Kidney (tissue), 22 donors: ENCODE measurements at places on chromosomes 6 and 20. TPM values are rescaled to one million over a fixed set of nuclear protein-coding genes. Genes with fewer than 3 reads are reported as not detected.

HLA-DPB1 gene
- total RNA-seq: 181 TPM

PAX1 gene
- not detected for total RNA-seq

LSM14B gene
- 31.6 TPM for total RNA-seq

GRCh38 chr20:51481341-51481914 is 61.1 kb downstream of the NFATC2 start:
- no peaks in the 10 kb centered on the region for H3K36me3 ChIP-seq
- no peaks in the 10 kb centered on the region for H3K27me3 ChIP-seq
- peak; percentile 58 for DNase-seq
- no peak overlapping the region for H3K4me3 ChIP-seq

- no peak overlapping the region for H3K4me3 ChIP-seq
- H3K36me3 ChIP-seq: no peaks in the 10 kb centered on the region
These were observed 407.4 kb upstream of the RGS17 start for GRCh38 chr6:153538491-153538890.

DNA sequence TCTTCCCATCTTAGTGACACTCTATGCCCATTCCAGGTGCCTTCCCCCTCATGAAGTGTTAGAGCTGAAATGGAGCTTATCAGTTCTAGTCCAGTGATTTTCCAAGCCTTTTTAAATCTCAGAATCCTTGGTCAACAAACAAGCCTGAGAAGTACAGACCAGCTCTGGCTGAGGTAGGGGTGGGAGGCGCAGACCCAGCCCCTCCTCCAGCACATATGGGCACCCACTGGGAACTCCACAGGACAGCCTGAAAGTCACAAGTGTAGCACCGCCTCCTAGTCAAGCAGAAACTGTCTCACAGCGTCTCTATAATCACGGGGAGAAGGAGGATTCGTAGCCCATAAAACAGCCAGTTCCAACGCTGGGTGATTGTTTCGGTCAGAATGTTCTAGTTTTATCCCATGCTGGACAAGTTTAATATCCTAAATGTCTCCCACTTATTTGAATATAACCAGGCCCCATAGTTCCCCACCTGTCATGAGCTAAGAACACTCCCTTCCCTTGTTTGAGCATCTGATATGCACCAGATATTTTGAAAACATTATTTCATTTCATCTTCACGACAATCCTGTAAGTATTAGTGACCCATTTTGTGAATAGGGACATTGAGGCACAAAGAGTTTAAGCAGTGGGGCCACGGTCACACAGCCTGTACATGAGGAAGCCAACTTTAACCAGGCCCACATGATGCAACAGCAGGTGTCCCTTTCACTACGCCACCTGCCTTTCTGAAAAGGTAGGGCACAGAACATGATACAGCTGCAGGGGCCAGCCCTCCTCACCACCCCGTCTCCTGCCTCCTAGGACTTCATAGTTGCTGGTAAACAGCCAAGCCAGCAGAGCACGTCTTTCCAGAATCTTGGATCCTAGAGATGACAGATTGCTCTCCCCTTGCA is 40.1 kb downstream of the TRAF3IP2 start:
- H3K4me1 ChIP-seq: no peaks in the 10 kb centered on the region
- no peaks in the 10 kb centered on the region for H3K36me3 ChIP-seq
- no peaks in the 10 kb centered on the region for H3K27me3 ChIP-seq
- DNase-seq: peak; percentile 52
- H3K4me3 ChIP-seq: no peak overlapping the region
- no peak overlapping the region for H3K27ac ChIP-seq

- H3K4me3 ChIP-seq: no peak overlapping the region
- H3K4me1 ChIP-seq: no peaks in the 10 kb centered on the region
- peaks cover 4% of the 10 kb centered on the region for H3K36me3 ChIP-seq
- DNase-seq: no peak
- H3K27ac ChIP-seq: no peak overlapping the region
These were observed 26.0 kb downstream of the MYLIP start for GRCh38 chr6:16154904-16155303.

- H3K27me3 ChIP-seq: no peaks in the 10 kb centered on the region
- no peak for DNase-seq
- H3K36me3 ChIP-seq: no peaks in the 10 kb centered on the region
- H3K27ac ChIP-seq: no peak overlapping the region
- H3K4me3 ChIP-seq: no peak overlapping the region
- H3K4me1 ChIP-seq: no peaks in the 10 kb centered on the region
These were observed 14.5 kb upstream of the PSMG4 start for GRCh38 chr6:3244003-3244831.

DNA sequence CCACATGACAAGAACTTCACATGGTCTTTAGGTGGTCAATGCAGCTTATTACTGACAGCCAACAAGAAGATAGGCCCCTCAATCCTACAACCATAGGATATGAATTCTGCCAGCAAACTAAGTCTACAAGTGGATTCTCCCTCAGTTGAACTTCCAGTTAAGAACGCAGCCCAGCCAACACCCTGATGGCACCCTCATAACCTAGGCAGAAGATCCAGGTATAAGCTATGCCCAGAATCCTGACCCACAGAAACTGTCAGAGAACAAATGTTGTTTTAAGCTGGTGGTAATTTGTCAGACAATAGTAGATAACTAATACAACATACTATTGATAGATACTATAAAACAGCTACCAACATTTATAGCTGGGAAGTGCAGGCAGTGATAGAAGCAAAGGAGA is 38.8 kb downstream of the ATG5 start:
- no peak overlapping the region for H3K4me3 ChIP-seq
- H3K27me3 ChIP-seq: no peaks in the 10 kb centered on the region
- DNase-seq: no peak
- no peak overlapping the region for H3K27ac ChIP-seq
- no peaks in the 10 kb centered on the region for H3K4me1 ChIP-seq
- peaks cover 3% of the 10 kb centered on the region for H3K36me3 ChIP-seq

GRCh38 chr6:121260651-121261102 is 73.6 kb downstream of the TBC1D32 start:
- H3K4me1 ChIP-seq: no peaks in the 10 kb centered on the region

GRCh38 chr20:3472105-3472504 is 1.3 kb downstream of the ATRN start:
- no peaks in the 10 kb centered on the region for H3K4me1 ChIP-seq
- DNase-seq: no peak
- H3K4me3 ChIP-seq: peak overlapping the region; percentile 67
- H3K27ac ChIP-seq: no peak overlapping the region

DNA sequence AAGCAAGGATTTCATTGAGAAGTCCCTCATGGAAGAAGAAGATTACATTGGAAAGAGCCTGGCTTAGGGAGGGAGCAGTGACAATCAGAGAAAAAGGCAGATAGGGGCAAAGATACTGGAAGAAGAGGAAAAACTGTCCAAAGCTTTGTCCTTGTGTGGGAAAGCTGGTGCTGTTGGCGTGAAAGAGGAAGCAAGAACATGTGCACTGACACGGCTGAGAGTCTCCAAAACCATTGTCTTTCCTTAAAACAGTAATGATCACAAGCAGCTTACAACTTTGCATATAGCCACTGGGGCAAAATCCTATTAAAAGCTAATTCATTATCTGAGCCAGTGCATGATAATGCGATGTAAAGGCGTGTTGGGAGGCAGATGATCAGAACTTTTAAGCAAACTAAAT is 85.1 kb upstream of the ESR1 start:
- no peaks in the 10 kb centered on the region for H3K36me3 ChIP-seq
- H3K27ac ChIP-seq: no peak overlapping the region
- no peak for DNase-seq
- no peak overlapping the region for H3K4me3 ChIP-seq
- H3K4me1 ChIP-seq: no peaks in the 10 kb centered on the region

DNA sequence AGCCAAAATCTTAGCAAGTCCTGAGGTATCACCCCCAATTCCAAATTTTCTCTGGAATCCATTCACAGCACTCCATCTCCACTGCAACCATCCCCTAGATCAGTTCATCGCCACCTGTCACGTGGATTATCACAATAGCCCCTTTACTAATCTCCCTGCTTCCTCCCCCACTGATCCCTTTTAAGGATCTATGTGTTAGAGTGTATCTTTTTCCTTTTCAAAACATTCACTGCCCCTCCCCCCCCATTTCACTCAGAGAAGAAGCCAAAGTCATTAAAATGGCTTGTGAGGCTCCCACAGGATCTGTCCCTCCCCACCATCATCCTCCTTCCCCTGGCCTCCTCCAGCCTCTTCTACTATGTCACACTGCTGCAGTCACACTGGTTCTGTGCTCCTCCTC is 18.4 kb upstream of the SPAG4 start:
- H3K27me3 ChIP-seq: no peaks in the 10 kb centered on the region
- H3K36me3 ChIP-seq: no peaks in the 10 kb centered on the region
- DNase-seq: peak; percentile 1
- H3K4me3 ChIP-seq: no peak overlapping the region
- H3K27ac ChIP-seq: no peak overlapping the region
